ENCODE measurements at places on chromosomes 2 and 18.

GRCh38 chr18:53567929-53568574 lies 656.4 kb downstream of the MBD2 start:
- peak; percentile 60 for DNase-seq

DNA sequence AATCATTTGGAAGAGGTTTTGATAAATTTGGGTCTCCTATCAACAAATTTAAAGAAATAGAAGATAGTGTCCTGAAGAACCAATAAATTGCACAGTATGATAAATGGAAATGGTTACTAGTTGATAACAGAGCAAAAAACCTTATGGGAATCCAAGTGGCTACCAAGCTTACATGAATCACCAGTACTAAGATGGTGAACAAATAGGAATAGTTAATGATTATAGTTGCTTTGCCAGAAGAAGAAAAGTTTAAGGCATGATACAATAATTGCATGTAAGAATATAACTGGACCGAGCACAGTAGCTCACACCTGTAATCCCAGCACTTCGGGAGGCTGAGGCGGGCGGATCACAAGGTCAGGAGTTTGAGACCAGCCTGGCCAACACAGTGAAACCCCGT lies 19.6 kb upstream of the INO80D start:
- no peak for DNase-seq

DNA sequence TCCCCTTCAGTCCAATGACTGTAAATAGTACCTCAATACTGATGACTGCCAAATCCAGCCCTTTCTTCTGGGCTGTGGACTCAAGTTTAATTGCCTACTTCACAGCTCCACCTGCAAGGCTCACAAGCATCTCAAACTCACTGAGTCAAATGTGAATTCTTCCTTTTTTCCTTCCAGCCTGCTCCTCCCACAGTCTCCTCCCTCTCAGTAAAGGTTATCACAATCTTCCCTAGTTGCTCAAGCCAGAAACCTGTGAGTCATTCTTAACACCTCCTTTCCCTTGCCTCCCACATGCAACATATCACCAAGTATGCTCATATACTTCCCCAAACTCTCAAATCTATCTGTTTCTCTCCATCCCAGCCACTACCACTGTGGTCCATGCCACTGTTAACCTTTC lies 3.7 kb upstream of the MFSD6 start:
- peak; percentile 42 for DNase-seq

DNA sequence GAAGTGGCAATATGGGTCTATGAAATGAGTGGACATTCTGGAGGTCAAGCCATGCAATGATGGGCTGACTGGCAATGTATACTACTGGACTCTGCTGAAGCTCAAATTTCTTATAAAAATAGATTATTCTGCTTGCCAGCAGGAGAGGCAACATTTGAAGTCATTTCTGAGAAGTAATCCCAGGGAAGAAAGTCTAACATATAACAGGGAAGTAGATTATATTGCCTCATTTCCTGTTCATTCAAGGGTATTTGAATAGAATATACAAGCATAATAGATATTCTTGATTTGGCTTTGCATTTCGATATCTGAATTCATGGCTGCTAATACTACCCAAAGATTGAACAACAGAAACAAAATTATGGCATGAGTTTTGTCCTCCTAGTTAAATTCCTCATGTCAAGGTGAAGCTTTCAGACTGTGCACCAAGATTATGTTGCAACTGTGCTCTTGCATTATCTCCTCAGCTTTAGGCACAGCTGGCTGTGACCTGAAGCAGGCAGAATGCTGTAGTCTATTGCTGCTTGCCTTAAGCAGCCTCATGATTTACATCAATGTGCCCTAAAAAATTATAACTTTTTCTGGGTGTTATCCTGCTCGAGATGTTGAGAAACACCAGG lies 13.3 kb upstream of the TMX3 start:
- peak; percentile 31 for DNase-seq

DNA sequence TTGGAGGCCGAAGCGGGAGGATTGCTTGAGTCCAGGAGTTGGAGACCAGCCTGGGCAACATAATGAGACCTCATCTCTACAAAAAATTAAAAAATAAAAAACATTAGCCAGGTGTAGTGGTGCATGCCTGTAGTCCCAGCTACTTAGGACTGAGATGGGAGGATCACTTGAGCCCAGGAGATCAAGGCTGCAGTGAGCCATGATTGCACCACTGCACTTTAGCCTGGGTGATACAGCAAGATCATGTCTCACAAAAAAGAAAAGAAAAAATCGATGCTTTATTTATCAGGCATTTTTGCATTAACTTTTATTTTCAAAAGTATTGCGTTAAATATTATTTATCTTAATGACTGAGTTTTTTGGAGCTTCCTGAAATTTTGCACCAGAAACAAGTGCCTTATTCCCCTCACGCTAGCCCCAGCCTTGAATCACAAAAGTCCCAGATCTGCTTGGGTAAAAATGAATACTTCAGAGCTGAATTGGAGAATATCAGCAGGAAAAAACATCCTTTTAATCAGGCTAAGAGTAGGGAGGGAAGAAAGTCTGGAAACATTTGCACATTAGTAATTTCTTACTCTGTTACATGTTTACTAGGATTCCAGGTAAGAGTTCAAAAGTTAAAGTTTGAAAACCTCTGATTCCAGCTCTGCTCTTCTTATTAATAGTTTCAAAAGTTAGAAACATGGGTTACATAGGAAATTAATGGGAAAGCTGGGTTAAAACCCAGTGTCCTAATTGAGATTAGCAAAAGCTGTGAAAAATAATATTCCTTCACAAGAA lies 296.8 kb upstream of the FBXO11 start:
- no peak for DNase-seq

DNA sequence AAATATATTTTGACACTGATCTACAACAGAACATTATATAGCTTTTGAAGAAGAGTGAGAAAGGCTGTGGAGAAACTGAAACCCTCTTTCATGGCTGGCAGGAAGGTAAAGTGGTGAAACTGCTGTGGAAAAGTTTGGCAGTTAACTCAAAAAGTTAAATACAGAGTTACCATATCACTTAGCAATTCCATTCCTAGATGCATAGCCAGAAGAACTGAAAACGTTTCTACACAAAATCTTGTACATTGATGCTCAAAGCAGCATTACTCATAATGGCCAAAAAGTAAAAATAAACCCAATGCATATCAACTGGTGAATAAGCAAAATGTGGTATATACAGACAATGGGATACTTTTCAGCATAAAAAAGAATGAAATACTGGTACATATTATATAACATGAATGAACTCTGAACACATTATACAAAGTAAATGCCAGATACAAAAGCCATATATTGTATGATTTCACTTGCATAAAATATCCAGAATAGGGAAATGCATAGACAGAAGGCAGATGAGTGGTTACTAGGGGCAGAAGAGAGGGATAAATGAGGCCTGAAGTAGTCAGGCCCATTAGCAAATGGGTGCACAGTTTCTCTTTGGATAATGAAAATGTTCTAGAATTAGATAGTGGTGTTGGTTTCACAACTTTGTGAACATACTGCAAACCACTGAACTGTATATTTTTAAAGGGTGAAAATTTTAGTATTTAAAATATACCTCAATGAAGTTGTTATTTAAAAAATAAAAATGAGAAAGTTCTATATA lies 114.3 kb downstream of the DYM start:
- no peak for DNase-seq

DNA sequence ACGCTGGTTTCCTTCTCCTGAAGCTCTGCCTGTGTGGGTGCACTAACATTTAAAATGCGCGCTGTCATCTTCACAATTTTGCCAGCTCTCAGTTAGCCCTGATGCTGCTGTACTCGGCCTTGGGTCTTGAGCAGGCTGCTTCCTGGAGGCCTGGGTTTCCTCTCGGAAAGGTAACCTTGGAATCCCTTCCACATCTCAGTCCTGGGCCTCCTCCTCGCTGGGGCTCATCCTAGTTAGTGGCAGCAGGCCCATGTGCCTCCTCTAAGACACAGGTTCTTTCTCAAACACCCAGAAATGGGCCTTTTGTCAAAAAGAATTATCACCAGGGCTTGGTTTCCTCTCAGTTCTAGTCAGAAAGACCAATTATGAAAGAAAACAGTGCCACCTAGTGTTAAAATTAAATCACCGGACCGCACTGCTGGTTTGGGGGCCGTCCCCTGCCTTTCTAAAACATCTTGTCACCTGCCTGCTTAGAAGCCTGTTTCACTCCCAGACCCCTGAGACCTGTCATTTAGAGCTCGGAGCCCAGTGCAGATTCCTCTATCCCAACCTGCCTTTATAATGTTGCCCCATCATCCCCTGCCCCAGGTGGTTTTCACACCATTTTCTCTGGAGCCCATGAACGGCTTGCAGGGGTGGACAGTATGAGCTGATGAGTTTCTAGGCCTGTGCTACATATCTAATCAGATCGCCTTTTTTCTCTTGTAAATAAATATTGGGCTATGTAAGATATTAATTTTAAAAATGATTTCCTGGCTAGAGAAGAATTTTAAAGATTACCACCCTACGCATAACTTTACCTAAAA lies 42.4 kb downstream of the HK2 start:
- DNase-seq = peak; percentile 89

GRCh38 chr2:43708178-43708577 lies 31.9 kb upstream of the C1GALT1C1L start:
- no peak for DNase-seq

- DNase-seq = no peak
These were observed 38.5 kb upstream of the INHBB start for GRCh38 chr2:120307482-120307881.

DNA sequence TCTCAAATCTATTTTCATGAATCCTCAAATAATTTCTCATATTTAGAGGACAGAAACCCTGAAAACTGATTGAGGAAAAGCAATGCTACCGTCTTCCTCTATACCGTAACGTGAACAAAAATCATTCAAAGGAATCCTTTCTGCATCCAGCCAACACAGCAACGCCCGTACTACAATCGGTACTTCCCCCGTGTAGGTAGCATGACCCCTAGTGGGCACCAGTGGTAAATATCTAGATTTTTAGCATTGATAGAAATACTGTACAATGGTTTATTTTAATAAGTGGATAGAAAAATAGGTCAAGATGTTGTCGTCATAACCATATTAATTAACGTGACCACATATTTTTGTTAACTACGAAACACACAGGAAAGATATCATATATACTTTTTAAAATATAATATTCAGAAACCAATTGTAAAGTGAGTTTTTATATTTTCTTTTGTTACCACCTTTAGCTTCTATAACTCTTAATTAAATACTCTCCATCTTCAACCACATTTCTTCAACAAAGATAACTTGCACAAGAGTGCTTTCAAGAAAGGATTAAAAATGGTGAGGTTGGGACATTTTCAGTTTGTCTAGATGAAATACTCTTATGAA lies 194.1 kb downstream of the SS18 start:
- peak; percentile 70 for DNase-seq

- no peak for DNase-seq
These were observed 18.3 kb downstream of the ROCK2 start for GRCh38 chr2:11325961-11326676.

GRCh38 chr2:234491281-234491680 lies 5.6 kb downstream of the ARL4C start:
- DNase-seq = peak; percentile 42

DNA sequence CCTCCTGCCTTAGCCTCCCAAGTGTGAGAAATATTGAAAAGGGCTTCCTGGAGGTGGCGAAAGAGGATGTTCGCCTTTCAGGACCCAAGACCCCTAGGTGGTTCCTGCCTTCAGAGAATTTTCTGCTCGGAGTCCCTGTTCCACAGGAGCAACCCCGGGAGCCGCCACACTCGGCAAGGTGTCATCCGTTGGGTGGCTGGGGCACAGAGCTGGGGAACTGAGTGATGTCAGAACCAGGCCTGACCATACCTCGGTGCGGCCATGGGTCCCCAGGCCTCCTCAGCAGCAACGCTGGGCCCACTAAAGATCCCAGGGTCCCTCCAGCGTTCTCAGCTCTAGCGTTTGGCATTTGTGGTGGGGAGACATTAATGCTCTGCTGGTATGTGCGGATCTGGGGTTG lies 23.7 kb upstream of the TAF1B start:
- DNase-seq = no peak
